Stromal cell of bone marrow (primary cell): ENCODE measurements at places on chromosomes 16 and 17.

DNA sequence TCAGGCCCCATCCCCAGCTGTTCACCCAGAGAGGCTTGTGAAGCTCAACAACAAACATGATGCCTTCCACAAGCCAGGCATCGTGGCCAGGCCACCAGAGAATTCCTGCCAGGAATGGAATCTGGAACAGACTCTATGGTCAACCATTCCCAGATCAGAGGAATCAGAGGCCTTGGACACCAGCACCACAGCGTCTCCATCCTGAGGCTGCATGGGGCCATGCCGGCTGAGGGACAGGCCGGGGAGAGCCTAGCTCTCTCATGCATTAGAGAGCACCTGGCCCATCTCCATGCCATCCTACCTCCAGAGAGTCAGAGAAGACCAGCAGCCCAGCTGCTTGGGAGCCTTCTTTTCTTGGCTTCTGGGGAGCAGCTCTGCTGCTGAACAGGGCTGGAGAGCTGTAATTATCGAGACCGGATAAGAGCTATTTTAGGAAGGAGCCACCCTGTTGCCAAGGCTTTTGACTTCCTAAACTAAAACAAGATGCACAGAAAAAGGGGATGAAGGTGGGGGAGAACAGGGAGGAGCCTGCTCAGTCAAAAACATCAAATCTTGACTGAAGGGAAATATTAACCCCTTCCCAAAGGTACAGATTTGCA lies 24.5 kb upstream of the MTMR4 start:
- no peak for DNase-seq

DNA sequence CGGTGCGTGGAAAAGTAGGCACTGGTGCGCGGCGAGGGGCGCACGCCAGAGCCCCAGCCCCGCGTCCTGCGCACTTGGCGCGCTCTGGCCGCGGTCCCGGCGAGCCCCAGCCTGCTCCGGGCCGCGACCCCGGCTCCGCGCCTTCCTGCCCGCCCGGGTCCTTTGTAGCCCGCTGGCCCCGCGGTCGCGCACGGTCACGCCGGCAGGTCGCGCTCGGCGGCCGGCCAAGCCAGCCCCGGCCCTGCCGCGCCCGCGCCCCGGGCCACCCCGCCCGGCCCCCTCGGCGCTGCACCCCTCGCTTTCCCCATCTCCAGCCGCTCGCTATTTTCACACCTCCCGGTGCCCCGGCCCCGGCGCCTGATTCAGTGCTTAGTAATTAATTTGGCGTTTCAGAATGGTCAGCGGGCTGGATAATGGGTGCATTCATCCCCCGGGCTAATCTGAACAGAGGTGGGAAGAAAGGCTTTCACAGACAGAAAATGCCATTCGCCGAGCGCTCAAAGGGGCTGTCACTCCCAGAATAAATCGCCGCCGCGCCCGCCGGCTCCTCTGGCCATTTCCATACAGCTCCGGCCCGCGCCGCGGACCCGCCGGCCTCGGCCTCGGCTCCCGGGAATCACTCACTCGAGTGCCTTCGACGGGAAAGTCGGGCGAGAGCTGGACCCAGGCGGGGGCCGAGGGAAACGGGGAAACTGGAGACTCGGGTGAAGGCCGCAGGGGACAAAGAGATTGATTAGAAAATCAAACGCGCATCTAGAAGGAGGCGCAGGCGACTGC lies 17.8 kb upstream of the NTN1 start:
- no peak for DNase-seq

DNA sequence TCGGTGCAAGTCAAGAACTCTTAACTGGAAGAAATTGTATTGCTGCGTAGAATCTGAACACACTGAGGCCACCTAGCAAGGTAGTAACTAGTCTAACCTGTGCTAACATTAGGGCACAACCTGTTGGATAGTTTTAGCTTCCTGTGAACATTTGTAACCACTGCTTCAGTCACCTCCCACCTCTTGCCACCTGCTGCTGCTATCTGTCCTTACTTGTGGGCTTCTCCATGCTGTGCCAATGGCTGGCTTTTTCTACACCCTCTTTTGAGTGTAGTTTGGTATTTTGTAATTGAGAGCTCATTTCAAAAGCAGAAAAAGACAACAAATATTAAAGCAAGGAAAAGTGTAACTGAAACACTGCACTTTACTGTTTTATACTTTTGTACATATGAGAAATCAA lies 7.7 kb upstream of the RASL10B start:
- DNase-seq, result no peak

DNA sequence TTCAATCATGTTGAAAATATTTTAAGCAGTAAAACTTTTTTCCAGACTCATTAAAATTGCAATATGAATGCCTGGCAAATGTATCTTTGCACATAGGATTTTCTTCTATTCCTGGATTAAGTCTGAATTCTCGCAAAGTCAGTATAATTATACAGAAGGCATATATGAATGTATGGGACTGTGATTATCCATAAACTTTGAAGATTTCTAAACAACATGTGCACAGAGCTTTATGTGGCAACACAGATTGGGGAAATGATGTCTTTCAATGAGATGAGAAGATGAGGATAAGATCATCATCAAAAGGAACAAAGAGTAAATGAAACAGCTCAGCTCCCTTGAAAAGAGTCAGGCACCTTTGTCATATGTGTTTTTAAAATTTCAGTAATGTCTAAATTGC lies 635.3 kb downstream of the CDH11 start:
- DNase-seq, result no peak

GRCh38 chr17:72090108-72090507 lies 30.7 kb upstream of the SOX9 start:
- peak; percentile 12 for DNase-seq

- no peak for DNase-seq
Observed at GRCh38 chr17:81666092-81666341, 388 bp downstream of the OXLD1 start.

- no peak for DNase-seq
Observed at GRCh38 chr17:73020110-73020509, 72.4 kb downstream of the SLC39A11 start.
